Adrenal gland (tissue), 19 donors: ENCODE measurements at places on chromosomes 3 and 15. TPM values are rescaled to one million over a fixed set of nuclear protein-coding genes. Genes with fewer than 3 reads are reported as not detected.

The AQP9 gene
- total RNA-seq: 0.97 TPM

The CPN2 gene
- 9.7 TPM for total RNA-seq

The FMN1 gene
- total RNA-seq: 29.2 TPM

The FILIP1L gene
- total RNA-seq: 18.5 TPM

The GUCA1C gene
- not detected for total RNA-seq

The MESP2 gene
- total RNA-seq: not detected

The LMOD3 gene
- total RNA-seq: not detected

The C3orf70 gene
- 2.2 TPM for total RNA-seq

The TMEM42 gene
- 31.1 TPM for total RNA-seq

The IMPG2 gene
- total RNA-seq: 0.25 TPM

The MAGEL2 gene
- not detected for total RNA-seq

The NR1I2 gene
- total RNA-seq: 0.61 TPM

The KIF23 gene
- total RNA-seq: 2.5 TPM

The GRM7 gene
- not detected for total RNA-seq

DNA sequence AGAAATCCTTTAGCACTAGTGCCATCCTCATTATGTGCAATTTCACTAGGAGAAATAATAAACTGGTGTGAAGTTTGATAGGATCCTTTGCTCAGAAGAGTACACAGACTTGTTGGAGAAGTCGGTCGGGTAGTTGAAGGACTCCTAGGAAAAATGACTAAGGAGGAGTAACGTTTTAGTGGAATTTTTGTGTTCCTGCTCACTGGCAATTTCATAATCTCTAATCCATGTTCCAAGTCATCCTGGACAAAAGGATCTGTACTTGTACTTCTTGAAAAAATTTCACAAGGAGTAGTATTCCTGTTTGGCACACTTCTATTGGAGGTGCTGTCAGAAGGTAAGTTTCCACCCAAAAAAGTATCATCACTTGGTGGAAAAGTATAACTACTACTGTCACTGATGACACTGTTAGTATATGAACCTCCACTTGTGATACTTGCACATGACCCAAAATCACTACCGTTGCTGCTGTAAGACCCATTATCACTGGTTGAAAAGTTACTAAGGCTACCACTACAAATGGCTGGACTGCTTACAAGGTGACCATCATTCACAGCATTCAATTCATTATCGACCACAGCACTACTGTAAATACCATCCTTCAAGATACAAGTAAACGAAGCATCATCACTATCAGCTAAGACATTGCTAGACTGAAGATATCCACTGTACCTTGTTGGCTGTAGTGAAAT lies 77.4 kb downstream of the NEDD4 start:
- H3K27ac ChIP-seq: no peak overlapping the region
- no peaks in the 10 kb centered on the region for H3K27me3 ChIP-seq
- no peak overlapping the region for H3K4me3 ChIP-seq
- DNase-seq: no peak
- H3K4me1 ChIP-seq: peaks cover 4% of the 10 kb centered on the region
- no peaks in the 10 kb centered on the region for H3K36me3 ChIP-seq

- H3K4me3 ChIP-seq: no peak overlapping the region
- H3K27me3 ChIP-seq: no peaks in the 10 kb centered on the region
- H3K27ac ChIP-seq: no peak overlapping the region
- no peaks in the 10 kb centered on the region for H3K4me1 ChIP-seq
- no peaks in the 10 kb centered on the region for H3K36me3 ChIP-seq
These were observed 4.4 kb downstream of the PAK6 start for GRCh38 chr15:40243126-40243810.

- H3K27ac ChIP-seq: no peak overlapping the region
- no peaks in the 10 kb centered on the region for H3K36me3 ChIP-seq
- no peaks in the 10 kb centered on the region for H3K4me1 ChIP-seq
- H3K4me3 ChIP-seq: no peak overlapping the region
- no peak for DNase-seq
- H3K27me3 ChIP-seq: no peaks in the 10 kb centered on the region
These were observed 103.7 kb downstream of the MEGF11 start for GRCh38 chr15:66149871-66150270.

DNA sequence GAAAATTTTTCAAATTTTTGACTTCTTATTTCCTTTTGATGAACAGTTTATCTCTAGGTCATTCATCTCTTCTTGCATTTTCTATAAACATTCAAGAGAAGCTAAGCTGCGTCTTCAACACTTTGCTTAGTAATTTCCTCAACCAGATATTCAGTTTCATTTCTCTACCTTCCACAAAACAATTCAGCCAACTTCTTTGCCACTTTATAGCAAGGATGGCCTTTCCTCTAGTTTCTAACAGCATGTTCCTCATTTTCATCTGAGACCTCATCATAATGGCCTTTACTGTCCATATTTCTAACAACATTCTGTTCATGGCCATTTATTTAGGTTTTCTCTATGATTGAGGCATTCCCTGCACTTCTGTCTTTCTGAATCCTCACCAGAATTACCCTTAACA lies 90.0 kb downstream of the ARIH1 start:
- H3K4me1 ChIP-seq: peaks cover 16% of the 10 kb centered on the region
- no peaks in the 10 kb centered on the region for H3K27me3 ChIP-seq
- H3K27ac ChIP-seq: no peak overlapping the region
- H3K36me3 ChIP-seq: peaks cover 4% of the 10 kb centered on the region
- no peak for DNase-seq
- no peak overlapping the region for H3K4me3 ChIP-seq

DNA sequence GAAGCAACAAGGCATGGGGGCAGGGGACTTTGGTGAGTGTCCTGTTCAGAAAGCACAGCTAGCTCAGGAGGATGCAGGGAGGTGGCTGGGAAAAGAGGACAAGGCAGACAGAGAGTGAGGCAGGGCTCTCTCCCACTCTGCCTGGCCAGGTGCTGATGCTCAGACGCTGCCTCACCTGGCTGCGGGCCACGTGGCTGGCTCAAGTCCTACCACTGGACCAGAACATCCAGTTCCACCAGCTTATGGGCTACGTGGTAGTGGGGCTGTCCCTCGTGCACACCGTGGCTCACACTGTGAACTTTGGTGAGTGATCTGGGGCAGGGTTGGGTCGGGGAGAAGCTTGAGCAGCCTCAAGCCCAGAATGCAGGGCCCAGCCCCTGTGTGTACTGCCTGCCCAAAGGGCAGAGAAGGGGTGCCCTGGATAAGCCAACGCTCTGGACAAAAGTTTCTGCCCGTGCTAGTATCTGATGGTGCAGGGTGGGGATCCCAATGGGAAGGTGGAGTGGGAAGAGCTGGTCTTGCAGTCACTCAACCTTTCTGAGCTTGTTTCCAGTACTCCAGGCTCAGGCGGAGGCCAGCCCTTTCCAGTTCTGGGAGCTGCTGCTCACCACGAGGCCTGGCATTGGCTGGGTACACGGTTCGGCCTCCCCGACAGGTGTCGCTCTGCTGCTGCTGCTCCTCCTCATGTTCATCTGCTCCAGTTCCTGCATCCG lies 20.9 kb downstream of the NOX5 start:
- H3K27ac ChIP-seq: no peak overlapping the region
- H3K4me1 ChIP-seq: no peaks in the 10 kb centered on the region
- H3K27me3 ChIP-seq: peaks cover 16% of the 10 kb centered on the region
- no peak overlapping the region for H3K4me3 ChIP-seq

DNA sequence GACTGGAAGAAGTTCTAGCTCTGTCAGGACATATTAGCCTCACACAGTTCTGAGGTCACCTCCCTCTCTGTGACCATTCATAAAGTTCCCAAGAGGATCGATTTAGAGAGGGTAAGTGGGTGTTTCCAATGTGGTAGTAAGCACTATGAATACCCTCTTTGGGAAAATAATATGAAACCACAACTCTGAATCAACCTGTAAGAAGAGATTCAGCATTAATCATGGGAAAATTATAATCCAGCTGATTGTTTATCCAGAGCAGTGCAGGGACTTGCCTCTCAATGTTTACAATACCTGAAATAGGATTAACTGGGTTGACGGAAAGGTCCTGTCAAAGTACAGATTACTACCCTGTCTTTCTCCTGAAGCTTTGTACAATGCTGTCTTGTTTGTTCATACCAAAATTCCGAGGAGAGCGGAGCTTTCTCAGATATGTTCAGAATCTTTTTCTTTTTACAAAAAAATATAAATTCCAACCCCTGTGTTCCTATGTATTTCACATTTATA lies 302.9 kb upstream of the DPPA4 start:
- no peak overlapping the region for H3K27ac ChIP-seq
- H3K27me3 ChIP-seq: no peaks in the 10 kb centered on the region
- no peaks in the 10 kb centered on the region for H3K4me1 ChIP-seq
- DNase-seq: no peak

GRCh38 chr15:78457101-78457500 lies 19.1 kb downstream of the IREB2 start:
- H3K27ac ChIP-seq: peak overlapping the region; percentile 82
- H3K27me3 ChIP-seq: no peaks in the 10 kb centered on the region
- H3K4me3 ChIP-seq: no peak overlapping the region
- no peak for DNase-seq

DNA sequence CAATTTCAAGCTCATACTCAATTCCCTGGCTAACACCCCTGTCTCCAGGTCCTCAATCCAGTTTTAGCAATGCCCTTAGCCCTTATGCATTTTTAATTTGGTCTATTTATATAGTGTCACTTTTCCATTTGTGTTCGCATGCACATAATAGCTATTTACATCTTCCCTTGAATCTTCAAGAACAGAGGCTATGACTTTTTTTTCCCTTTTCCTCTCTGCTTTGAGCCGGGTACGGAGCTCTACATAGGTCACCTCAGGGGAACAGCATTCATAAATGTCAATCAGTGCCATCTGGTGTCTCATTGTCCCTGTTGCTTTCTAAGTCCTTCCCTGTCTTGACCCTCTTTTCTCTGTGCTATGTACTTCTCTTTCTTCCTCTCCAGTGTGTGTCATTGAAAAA lies 26.5 kb upstream of the ACTC1 start:
- H3K36me3 ChIP-seq: no peaks in the 10 kb centered on the region
- H3K27ac ChIP-seq: no peak overlapping the region
- no peak overlapping the region for H3K4me3 ChIP-seq
- no peak for DNase-seq
- H3K27me3 ChIP-seq: no peaks in the 10 kb centered on the region

- no peaks in the 10 kb centered on the region for H3K4me1 ChIP-seq
- no peak overlapping the region for H3K4me3 ChIP-seq
- H3K27ac ChIP-seq: no peak overlapping the region
- H3K27me3 ChIP-seq: no peaks in the 10 kb centered on the region
- H3K36me3 ChIP-seq: no peaks in the 10 kb centered on the region
- no peak for DNase-seq
These were observed 119.3 kb downstream of the MEGF11 start for GRCh38 chr15:66134284-66134683.

GRCh38 chr3:171815973-171816595 lies 5.8 kb upstream of the PLD1 start:
- no peaks in the 10 kb centered on the region for H3K27me3 ChIP-seq
- no peak overlapping the region for H3K4me3 ChIP-seq
- H3K36me3 ChIP-seq: no peaks in the 10 kb centered on the region
- DNase-seq: no peak

GRCh38 chr3:125142940-125143339 lies 69.6 kb downstream of the SLC12A8 start:
- H3K27ac ChIP-seq: no peak overlapping the region
- H3K4me3 ChIP-seq: no peak overlapping the region
- H3K4me1 ChIP-seq: peaks cover 18% of the 10 kb centered on the region

GRCh38 chr3:52854013-52854412 lies 19.2 kb upstream of the MUSTN1 start:
- no peaks in the 10 kb centered on the region for H3K27me3 ChIP-seq
- H3K27ac ChIP-seq: no peak overlapping the region
- H3K36me3 ChIP-seq: peaks cover 23% of the 10 kb centered on the region
- no peak for DNase-seq
